Transverse colon (tissue), 4 donors: ENCODE measurements at places on chromosomes 3 and 15.
A peak's percentile ranks its signal among the peaks of the same experiment; 100 is the strongest.

DNA sequence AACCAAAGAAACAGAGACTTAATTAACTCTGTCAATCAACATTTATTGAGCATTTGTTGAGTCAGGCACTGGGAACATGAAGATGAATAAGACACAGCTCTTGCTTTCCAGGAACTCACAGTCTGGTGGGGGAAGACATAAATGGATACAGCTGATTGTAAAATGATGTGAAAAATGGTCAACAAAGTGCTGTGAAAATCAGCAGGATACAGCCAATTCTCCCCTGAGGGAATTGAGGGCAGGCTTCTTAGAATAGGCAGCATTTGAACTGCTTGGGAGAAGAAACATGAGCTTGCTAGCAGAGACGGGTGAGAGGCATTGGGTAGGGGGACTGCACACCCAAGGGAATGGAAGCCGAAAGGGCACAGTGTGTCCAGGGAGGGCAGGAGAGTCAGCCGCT is 41.1 kb downstream of the MFSD1 start:
- H3K36me3 ChIP-seq, result no peaks in the 10 kb centered on the region
- H3K4me1 ChIP-seq, result no peaks in the 10 kb centered on the region
- H3K27me3 ChIP-seq, result no peaks in the 10 kb centered on the region
- no peak overlapping the region for H3K4me3 ChIP-seq
- H3K27ac ChIP-seq, result no peak overlapping the region

- H3K27ac ChIP-seq, result no peak overlapping the region
- no peaks in the 10 kb centered on the region for H3K27me3 ChIP-seq
- peaks cover 26% of the 10 kb centered on the region for H3K4me1 ChIP-seq
These were observed 38.6 kb downstream of the VIPR1 start for GRCh38 chr3:42541079-42541478.

GRCh38 chr15:86857701-86858100 is 778.0 kb downstream of the AGBL1 start:
- no peaks in the 10 kb centered on the region for H3K27me3 ChIP-seq
- no peak for DNase-seq
- H3K27ac ChIP-seq, result no peak overlapping the region
- H3K36me3 ChIP-seq, result no peaks in the 10 kb centered on the region

GRCh38 chr3:141055136-141055535 is 4.0 kb downstream of the SPSB4 start:
- H3K27me3 ChIP-seq, result peaks cover 44% of the 10 kb centered on the region
- H3K36me3 ChIP-seq, result no peaks in the 10 kb centered on the region
- no peak for DNase-seq
- H3K4me3 ChIP-seq, result no peak overlapping the region

- no peaks in the 10 kb centered on the region for H3K36me3 ChIP-seq
- H3K4me3 ChIP-seq, result no peak overlapping the region
- no peak for DNase-seq
- no peak overlapping the region for H3K27ac ChIP-seq
- H3K27me3 ChIP-seq, result no peaks in the 10 kb centered on the region
These were observed 31.7 kb downstream of the GPR149 start for GRCh38 chr3:154398084-154398967.

- no peaks in the 10 kb centered on the region for H3K27me3 ChIP-seq
- H3K27ac ChIP-seq, result no peak overlapping the region
- H3K36me3 ChIP-seq, result no peaks in the 10 kb centered on the region
- H3K4me3 ChIP-seq, result no peak overlapping the region
- H3K4me1 ChIP-seq, result no peaks in the 10 kb centered on the region
These were observed 20.1 kb downstream of the C3orf80 start for GRCh38 chr3:160245261-160245800.

DNA sequence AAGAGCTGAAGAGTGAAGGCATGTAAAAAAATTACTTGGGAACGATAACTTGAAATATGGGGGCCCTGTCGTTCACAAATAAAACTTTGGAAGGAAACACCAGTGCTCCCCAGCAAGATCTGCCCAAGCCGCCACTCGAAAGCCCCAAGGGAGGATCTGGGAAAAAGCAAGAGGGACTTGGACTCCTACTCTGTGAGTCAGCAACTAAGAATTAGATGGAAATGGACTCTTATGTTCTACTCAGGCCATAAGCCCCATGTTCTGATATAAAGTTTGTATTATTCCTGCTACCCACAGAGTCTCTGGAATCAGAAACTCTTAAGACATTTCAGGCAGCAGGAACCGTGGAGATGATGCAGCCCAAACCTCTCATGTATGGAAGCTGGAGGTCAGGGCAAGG is 75.7 kb downstream of the ITGB5 start:
- no peaks in the 10 kb centered on the region for H3K27me3 ChIP-seq
- H3K4me3 ChIP-seq, result no peak overlapping the region
- H3K27ac ChIP-seq, result peak overlapping the region; percentile 76
- H3K36me3 ChIP-seq, result no peaks in the 10 kb centered on the region
- peaks cover 58% of the 10 kb centered on the region for H3K4me1 ChIP-seq

DNA sequence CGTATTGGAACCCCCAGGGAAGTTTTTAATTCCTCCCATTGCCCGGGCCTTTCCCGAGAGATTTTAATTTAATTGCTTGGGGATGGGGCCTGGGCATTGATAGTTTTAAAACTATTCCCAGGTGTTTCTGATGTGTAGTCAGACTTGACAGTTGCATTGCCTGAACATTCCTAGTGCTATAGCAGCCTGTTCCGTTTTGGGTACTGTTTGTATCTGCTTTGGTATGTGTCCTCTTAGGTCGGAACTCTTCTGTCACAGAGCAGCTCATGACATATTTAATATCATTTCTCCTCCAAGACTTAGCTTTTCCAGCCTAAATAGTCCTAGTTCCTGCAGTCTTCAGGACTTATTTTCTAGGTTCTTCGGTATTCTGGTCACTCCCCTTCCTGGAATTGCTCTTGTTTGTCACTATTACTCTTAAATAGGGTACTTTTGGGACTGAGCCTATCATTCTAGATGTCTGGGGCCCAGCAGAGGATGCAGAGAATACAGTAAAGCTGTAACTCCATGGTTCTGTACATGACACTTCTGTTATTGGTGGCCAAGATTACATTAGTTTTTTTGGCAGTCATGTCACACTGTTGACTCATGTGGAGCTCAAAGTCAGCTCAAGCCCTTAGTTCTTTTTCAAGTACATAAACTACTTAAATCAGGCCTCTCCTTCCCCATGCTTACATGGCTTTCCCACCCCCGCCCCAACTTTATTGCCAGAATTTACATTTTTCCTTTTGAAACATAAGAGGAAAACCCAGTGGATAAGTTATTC is 81.5 kb downstream of the BBX start:
- H3K27ac ChIP-seq, result no peak overlapping the region
- no peak for DNase-seq
- no peaks in the 10 kb centered on the region for H3K36me3 ChIP-seq

- H3K27ac ChIP-seq, result no peak overlapping the region
- no peaks in the 10 kb centered on the region for H3K36me3 ChIP-seq
- H3K4me1 ChIP-seq, result peaks cover 11% of the 10 kb centered on the region
These were observed 268.1 kb downstream of the FOXP1 start for GRCh38 chr3:71315431-71315830.

GRCh38 chr3:130393594-130393993 is 48.1 kb downstream of the COL6A5 start:
- H3K27ac ChIP-seq, result no peak overlapping the region
- no peak overlapping the region for H3K4me3 ChIP-seq
- H3K36me3 ChIP-seq, result no peaks in the 10 kb centered on the region
- no peaks in the 10 kb centered on the region for H3K27me3 ChIP-seq
- no peak for DNase-seq
- no peaks in the 10 kb centered on the region for H3K4me1 ChIP-seq

- H3K27me3 ChIP-seq, result no peaks in the 10 kb centered on the region
- no peak overlapping the region for H3K4me3 ChIP-seq
- no peak for DNase-seq
- H3K27ac ChIP-seq, result no peak overlapping the region
- no peaks in the 10 kb centered on the region for H3K4me1 ChIP-seq
These were observed 13.0 kb upstream of the TNK2 start for GRCh38 chr3:195921334-195921791.

GRCh38 chr3:105458518-105459215 is 92.0 kb downstream of the ALCAM start:
- no peaks in the 10 kb centered on the region for H3K4me1 ChIP-seq
- H3K27me3 ChIP-seq, result no peaks in the 10 kb centered on the region
- no peak for DNase-seq
- no peak overlapping the region for H3K4me3 ChIP-seq
- no peaks in the 10 kb centered on the region for H3K36me3 ChIP-seq
- H3K27ac ChIP-seq, result no peak overlapping the region

GRCh38 chr15:65824031-65824743 is 32.1 kb upstream of the DENND4A start:
- no peaks in the 10 kb centered on the region for H3K4me1 ChIP-seq
- no peaks in the 10 kb centered on the region for H3K36me3 ChIP-seq
- no peak overlapping the region for H3K27ac ChIP-seq
- no peaks in the 10 kb centered on the region for H3K27me3 ChIP-seq
- H3K4me3 ChIP-seq, result no peak overlapping the region

DNA sequence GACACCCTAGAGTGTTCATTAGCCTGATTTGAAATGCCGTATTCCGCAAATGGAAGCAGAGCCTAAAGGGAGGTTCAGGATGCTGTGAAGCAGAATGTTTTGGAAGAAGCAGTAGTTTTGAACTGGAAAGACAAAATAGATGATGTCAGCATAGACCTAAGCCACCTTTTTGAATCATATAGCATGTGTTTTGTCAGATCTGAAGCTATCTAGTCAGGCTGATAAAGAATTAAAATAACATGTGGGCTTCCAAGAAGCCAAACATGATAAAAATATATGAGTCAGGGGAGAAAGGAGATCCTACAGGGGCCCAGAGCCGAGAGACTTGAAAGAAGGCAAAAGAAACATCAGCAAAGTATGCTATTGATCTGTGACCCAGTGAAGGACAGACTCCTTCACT is 47.2 kb upstream of the RASA2 start:
- H3K4me1 ChIP-seq, result peaks cover 31% of the 10 kb centered on the region
- no peak overlapping the region for H3K4me3 ChIP-seq
- no peaks in the 10 kb centered on the region for H3K27me3 ChIP-seq
- no peaks in the 10 kb centered on the region for H3K36me3 ChIP-seq
- H3K27ac ChIP-seq, result peak overlapping the region; percentile 40

DNA sequence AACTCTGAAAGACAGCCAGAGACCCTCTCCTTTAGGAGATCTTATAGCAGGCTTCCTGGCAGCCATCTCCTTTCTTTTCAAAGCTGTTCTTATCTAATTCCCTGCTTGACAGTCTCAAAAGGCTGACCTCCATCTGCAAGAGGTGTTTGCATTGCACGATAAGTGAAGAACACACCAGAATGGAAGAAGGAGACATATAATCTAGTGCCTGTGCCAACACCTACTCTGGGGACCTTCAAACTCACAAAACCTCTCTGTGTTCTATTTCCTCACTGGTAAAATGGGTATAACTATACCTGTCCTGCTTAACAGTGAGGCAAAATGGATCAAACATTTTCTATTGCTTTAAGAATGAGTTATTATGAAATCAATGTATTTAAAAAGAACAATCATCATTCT is 65.0 kb downstream of the WDR72 start:
- no peaks in the 10 kb centered on the region for H3K4me1 ChIP-seq
- no peak overlapping the region for H3K27ac ChIP-seq
- no peaks in the 10 kb centered on the region for H3K27me3 ChIP-seq

GRCh38 chr15:73233623-73234022 is 135.1 kb downstream of the HCN4 start:
- H3K4me1 ChIP-seq, result peaks cover 10% of the 10 kb centered on the region
- no peak for DNase-seq
- H3K4me3 ChIP-seq, result no peak overlapping the region
- no peaks in the 10 kb centered on the region for H3K27me3 ChIP-seq
- no peaks in the 10 kb centered on the region for H3K36me3 ChIP-seq

GRCh38 chr15:77035584-77035983 is 35.3 kb downstream of the TSPAN3 start:
- no peaks in the 10 kb centered on the region for H3K36me3 ChIP-seq
- no peaks in the 10 kb centered on the region for H3K27me3 ChIP-seq
- H3K4me1 ChIP-seq, result no peaks in the 10 kb centered on the region
- no peak overlapping the region for H3K27ac ChIP-seq
- DNase-seq, result no peak
- no peak overlapping the region for H3K4me3 ChIP-seq

DNA sequence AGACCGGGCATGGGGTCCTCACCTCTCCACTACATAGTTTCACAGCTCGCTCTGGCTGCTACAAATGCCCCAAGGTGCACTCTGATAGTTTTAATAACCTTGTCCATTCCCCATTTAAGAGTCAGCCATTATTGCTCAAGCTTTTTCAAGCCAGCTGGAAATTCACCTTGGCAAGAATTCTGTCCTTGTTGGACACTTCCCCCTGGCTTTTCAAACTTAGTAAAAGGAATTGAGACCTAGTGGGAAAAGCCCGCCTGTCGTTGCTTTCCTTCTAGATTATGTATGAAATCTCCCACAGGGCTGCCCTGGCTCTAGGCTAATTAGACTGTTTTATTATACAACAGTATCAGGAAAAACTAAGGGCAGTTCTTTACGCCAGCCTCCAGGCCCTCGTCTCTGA is 293.7 kb upstream of the GADL1 start:
- no peaks in the 10 kb centered on the region for H3K27me3 ChIP-seq
- H3K4me1 ChIP-seq, result peaks cover 3% of the 10 kb centered on the region
- H3K27ac ChIP-seq, result peak overlapping the region; percentile 8
- no peaks in the 10 kb centered on the region for H3K36me3 ChIP-seq
- H3K4me3 ChIP-seq, result no peak overlapping the region
- DNase-seq, result no peak

DNA sequence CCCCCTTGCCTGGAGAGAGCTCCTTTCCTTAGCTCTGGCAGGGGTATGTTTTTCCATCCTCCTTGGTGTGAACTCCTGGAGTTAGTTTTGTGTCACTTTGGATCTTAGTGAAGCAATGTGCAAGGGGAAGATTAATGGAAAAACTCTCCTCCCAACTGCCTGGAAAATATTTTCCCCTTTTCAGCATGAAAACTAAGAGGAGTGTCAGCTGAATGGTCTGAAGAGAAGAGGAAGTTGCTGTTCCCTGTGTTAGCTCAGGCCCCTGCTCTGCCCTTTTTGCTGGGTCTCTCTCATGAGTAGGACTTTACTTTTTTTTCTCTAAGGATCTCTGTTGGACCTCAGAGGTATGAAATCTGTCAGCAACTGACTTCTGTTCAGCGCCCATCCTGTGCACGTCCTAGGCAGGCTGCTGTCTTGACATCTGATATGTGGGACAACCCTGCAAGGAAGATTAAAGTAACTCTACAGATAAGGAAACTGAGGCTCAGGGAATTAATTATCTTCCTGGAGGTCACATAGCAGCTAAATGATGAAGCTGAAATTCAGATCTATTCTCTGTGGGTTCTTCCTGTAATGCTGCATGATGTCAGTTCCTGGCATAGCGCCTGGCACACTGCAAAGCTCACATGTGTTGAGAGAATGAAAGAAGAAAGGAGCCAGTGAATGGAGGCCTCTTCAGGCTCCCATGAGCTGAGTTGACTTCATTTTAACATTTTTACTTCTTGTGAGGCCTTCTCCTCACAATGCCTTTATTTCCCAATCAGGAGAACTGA is 109.7 kb upstream of the GALNT15 start:
- peak; percentile 41 for DNase-seq
- H3K36me3 ChIP-seq, result no peaks in the 10 kb centered on the region
- H3K27ac ChIP-seq, result peak overlapping the region; percentile 62

GRCh38 chr15:79798311-79798710 is 98.5 kb downstream of the MTHFS start:
- DNase-seq, result no peak
- no peaks in the 10 kb centered on the region for H3K4me1 ChIP-seq
- no peaks in the 10 kb centered on the region for H3K36me3 ChIP-seq
- H3K27me3 ChIP-seq, result no peaks in the 10 kb centered on the region
- no peak overlapping the region for H3K4me3 ChIP-seq
- H3K27ac ChIP-seq, result no peak overlapping the region
